ENCODE measurements at places on chromosomes 1 and 21. TPM values are rescaled to one million over a fixed set of nuclear protein-coding genes. Genes with fewer than 3 reads are reported as not detected.
A peak's percentile ranks its signal among the peaks of the same experiment; 100 is the strongest.

DNA sequence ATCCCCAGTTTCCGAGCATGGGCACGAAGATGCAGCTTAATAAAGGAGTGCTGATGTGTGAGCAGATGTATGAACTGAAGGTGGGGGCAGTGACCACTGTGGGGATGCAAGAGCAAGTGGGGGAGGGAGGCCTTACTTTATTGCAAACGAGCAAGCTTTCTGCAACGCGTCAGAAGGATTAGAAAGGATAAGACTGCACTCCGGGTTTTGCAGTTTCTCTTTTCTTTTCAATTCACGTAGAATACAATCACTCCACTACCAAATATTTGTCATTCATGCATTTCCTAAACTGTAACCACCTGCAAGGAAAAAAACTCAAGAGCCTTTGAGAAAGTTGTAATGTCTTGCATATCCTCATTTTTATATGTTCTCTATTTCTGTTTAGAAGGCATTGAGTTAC, 4.3 kb upstream of the OR2C3 start:
- no peak for DNase-seq
- no peaks in the 10 kb centered on the region for H3K27me3 ChIP-seq
- no peak overlapping the region for H3K4me3 ChIP-seq
- no peaks in the 10 kb centered on the region for H3K36me3 ChIP-seq

GRCh38 chr1:153578490-153578889, 12.8 kb upstream of the S100A2 start:
- H3K27ac ChIP-seq = no peak overlapping the region
- H3K4me1 ChIP-seq = no peaks in the 10 kb centered on the region
- DNase-seq = peak; percentile 18
- H3K36me3 ChIP-seq = no peaks in the 10 kb centered on the region

GRCh38 chr1:20733360-20733975, 965 bp upstream of the SH2D5 start:
- H3K27me3 ChIP-seq = peaks cover 26% of the 10 kb centered on the region
- no peak for DNase-seq
- H3K4me1 ChIP-seq = peaks cover 4% of the 10 kb centered on the region

DNA sequence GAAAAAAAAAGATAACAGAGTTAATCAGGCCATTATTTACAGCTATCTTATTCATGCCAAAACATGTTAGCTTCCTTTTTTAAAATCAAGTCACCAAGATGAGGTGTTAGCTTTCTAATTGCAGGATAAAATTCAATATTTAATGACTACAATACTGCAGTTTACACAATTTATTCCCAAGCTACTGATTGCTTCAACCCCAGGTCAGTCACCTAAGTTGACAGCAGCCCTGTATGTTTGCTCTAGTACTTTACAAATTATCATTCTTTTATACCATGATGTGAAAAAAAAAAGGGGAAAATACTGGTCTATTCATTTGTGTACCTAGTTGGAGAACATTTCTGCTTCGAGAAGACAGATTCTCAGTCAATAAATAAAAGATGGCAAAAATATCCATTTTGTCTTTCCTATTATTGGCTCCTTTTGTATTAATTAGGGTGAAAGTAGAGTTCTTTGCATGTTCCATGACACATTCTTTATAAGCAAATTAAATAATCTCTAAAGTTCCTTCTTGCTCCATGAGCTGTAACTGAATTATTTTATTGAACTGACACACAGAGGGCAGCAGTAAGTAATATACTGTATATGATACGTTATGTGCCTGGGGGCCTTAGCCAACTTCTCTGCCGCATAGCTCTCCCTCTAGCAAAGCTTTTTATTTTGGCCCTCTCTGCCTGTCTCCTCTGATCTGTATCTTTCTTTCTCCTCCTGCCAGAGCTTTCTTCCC, 48.0 kb downstream of the DIPK1A start:
- H3K4me1 ChIP-seq = no peaks in the 10 kb centered on the region
- no peak overlapping the region for H3K27ac ChIP-seq
- H3K36me3 ChIP-seq = no peaks in the 10 kb centered on the region
- no peak for DNase-seq
- no peak overlapping the region for H3K4me3 ChIP-seq
- no peaks in the 10 kb centered on the region for H3K27me3 ChIP-seq

DNA sequence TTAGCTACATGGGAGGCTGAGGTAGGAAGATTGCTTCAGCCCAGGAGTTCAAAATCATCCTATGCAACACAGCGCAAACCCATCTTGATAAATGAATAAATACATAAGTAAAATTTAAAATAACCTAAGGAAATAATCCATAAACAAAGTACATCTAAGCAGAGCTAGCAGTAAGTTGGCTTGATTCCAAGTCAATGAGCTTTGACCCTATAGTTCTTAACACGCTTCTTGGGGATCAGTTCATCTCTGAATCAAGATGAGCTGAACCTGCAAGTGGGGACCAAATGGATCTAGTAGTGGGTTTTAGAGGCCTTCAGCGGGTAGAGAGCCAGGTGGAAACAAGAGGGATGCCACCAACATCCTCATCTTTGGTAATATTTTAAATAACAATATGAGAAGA, 31.5 kb upstream of the PHGDH start:
- H3K4me1 ChIP-seq = no peaks in the 10 kb centered on the region
- H3K4me3 ChIP-seq = no peak overlapping the region
- H3K36me3 ChIP-seq = no peaks in the 10 kb centered on the region
- H3K27ac ChIP-seq = no peak overlapping the region
- H3K27me3 ChIP-seq = no peaks in the 10 kb centered on the region

DNA sequence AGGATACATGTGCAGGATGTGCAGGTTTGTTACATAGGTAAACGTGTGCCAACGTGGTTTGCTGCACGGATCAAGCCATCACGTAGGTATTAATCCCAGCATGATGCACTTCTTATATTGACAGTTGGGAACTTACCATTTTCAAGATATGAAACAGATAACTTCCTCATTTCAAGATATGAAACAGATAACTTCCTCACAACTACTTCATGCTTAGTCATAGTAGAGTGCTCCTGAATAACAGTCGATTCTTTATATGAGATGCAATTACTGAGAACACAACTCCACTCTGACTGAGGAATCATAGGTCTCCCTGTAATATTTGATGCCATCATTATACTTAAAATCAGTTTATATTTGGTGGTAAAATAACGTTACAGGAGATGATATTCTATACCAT, 1124.3 kb downstream of the AMY1C start:
- no peaks in the 10 kb centered on the region for H3K27me3 ChIP-seq
- no peak overlapping the region for H3K4me3 ChIP-seq
- H3K27ac ChIP-seq = no peak overlapping the region
- H3K36me3 ChIP-seq = no peaks in the 10 kb centered on the region
- DNase-seq = no peak
- no peaks in the 10 kb centered on the region for H3K4me1 ChIP-seq

- no peak overlapping the region for H3K27ac ChIP-seq
- no peaks in the 10 kb centered on the region for H3K36me3 ChIP-seq
- no peak for DNase-seq
- no peaks in the 10 kb centered on the region for H3K27me3 ChIP-seq
- peaks cover 8% of the 10 kb centered on the region for H3K4me1 ChIP-seq
These were observed 40.2 kb upstream of the SIPA1L2 start for GRCh38 chr1:232669981-232670747.

Gene VAV3
- total RNA-seq = 63.0 TPM

Gene STUM
- total RNA-seq = 0.46 TPM

Gene PROX1
- total RNA-seq = 66.4 TPM

Gene APCS
- not detected for total RNA-seq

Gene RGS13
- 0.36 TPM for total RNA-seq

Gene FMN2
- not detected for total RNA-seq

Gene RAP1GAP
- total RNA-seq = 12.1 TPM

Gene OR2L13
- not detected for total RNA-seq

Gene RHD
- 1.6 TPM for total RNA-seq

Gene UBE2U
- total RNA-seq = not detected
